H7 (cell line): ENCODE measurements at places on chromosomes 7 and 10.

DNA sequence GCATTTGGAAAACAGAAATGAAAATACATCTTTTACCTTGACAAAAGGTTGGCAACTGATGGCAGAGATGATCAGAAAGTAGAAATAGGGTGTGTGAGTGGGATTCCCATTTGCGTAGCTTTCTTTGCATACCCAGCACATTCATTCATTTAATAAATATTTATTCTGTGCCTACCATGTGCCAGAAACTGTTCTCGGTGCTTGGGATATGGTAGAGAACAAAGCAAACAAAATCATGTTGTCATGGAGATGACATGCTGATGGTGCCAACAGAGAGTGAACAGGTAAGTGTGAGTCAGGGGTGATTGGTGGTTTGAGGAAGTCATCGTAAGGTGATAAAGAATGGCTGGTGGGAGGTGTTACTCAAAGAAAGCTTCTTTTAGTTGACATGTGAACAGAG, 45.4 kb downstream of the CACNB2 start:
- no peak for DNase-seq

DNA sequence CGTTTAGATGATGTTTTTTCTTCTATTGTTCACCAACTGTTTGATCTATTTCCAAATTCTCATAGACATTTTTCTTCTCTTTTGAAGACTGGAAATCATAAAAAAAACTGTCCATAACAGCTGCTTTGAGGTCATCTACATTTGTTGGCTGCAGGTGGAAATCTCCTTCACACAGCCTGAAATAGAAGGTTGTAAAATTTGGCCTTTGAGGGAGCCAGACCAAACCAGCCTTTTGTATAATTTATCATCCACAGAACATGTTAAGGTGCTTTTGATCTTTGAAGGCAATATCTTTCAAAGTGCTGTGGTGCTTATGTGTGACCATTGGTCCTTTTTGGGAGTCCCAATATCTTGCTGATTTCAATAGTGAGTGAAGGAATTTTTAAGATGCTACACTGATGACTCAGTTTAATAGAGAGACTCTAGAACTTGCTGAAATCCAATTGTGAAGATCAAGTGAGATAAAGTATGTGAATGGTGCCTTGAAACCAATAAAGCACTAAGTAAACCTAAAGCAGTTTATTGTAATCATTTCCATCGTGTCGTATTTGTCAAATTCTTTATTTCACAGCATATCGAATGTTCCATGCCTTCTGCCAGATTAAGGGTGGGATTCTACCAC, 5.4 kb downstream of the FERD3L start:
- DNase-seq: no peak

- peak; percentile 19 for DNase-seq
These were observed 49.5 kb downstream of the PRR15 start for GRCh38 chr7:29613100-29613499.

DNA sequence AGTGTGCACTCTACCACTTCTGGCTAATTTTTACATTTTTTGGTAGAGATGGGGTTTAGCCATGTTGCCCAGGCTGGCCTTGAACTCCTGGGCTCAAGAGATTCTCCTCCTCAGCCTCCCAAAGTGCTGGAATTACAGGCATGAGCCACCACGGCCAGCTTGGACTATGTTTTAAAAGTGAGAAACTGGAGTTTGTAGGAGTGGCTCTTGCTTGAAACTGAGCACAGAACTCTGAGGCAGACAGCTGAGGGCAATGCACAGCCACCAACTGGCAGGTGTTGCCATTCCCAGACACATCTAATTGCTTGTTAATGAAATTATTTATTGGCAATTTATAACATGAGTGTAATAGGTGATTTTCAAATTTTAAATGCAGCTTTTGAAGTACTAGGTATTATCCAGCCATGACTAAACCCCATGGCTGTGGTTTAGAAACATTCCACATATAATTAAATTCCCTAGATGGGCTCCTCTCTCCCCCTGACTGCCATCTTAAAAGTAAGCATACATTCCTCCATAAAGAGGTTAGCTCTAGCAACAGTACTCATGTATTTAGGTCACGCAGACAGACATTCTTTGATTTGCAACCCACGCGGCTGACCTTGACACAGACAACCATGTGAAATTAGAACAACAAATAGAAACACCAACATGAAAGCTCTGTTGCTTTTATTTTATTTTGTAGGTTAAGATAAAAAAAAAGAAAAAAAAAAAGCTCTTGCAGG, 19.8 kb downstream of the PANK1 start:
- DNase-seq: no peak

DNA sequence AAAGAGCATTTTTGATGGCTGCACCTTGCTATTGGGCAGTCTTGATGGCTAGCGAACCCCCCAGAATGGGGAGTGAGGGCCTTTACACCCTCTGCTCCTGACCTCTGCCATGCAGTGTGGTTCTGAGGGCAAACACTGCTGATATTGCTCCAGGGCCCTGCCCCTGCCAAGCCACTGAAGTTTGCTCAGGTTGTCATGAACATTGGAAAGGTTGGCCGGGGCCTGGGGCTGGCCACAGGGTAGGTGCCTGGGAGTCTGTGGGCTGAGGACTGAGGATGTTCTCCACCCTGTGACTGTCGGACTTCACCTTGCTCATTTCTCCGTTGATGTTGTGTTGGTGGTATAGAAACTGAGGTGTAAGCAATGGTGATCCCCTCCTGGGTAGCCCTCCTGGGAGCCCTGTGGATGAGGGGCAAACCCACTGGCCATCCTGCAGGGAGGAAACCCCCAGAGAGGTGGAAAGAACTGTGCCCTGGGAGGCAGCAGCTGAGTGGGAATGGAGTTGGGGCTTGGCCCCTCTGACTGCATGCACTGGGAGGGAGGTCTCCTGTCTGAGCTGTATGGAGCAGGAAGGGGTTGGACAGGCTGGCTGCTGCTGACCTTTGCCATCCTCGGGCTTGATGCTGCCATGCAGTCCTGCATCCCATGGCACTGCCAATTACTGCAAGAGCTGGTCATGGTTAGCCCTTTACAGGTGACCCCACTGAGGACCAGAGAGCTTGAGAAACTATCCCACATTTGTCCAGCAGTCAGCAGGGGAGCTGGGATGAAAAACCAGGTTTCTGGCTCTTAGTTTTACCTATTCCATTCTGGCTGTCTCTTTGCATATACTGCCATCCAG, 77.1 kb downstream of the SH2D4B start:
- DNase-seq: no peak

DNA sequence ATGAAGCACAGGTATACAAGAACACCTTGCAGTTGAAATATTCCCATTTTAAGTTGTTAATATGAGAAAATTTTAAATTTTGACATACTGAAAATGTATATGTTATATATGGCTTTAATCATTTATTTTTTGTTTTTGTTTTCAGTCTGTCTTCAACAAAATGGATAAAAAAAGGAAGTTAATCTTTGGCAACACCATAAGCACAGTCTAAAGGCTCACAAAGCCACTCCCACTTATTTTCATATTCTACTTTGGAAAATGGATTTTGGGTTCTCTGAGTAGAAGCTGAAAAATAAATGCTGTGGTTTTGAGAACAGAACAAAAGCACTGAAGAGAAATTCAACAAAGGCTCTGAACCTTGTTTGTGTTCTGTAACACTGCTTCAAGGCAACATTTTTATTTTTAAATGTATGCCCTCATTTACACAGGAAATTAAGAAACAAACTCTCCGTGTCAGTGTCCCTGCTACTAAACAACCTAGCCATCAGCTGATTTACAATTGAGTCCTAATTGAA, 81.3 kb upstream of the LRRN3 start:
- DNase-seq: no peak

DNA sequence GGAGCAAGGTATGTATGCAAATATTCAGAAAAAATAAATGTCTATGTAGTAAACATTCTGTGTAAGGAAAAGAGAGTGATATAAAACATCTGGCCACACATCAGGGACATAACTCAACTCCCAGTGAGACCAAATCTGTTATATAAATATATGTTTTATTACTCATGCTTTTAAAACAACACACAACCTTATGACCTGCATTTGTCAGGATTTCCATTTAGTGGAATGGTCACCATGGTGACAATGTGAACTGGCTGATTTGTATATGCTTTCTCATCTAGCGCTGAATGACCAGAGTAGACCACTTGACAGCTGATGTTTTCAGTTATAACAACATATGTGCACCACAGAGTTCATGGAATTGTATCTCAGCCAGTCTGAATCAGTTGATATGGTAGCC, 551.7 kb downstream of the HTR7 start:
- DNase-seq: no peak

- DNase-seq: no peak
These were observed 5.6 kb downstream of the SNX13 start for GRCh38 chr7:17934612-17935240.

- DNase-seq: no peak
These were observed 303.0 kb downstream of the MDFIC start for GRCh38 chr7:115224922-115225321.

- no peak for DNase-seq
These were observed 230.4 kb downstream of the ACTR3B start for GRCh38 chr7:152989889-152990380.

DNA sequence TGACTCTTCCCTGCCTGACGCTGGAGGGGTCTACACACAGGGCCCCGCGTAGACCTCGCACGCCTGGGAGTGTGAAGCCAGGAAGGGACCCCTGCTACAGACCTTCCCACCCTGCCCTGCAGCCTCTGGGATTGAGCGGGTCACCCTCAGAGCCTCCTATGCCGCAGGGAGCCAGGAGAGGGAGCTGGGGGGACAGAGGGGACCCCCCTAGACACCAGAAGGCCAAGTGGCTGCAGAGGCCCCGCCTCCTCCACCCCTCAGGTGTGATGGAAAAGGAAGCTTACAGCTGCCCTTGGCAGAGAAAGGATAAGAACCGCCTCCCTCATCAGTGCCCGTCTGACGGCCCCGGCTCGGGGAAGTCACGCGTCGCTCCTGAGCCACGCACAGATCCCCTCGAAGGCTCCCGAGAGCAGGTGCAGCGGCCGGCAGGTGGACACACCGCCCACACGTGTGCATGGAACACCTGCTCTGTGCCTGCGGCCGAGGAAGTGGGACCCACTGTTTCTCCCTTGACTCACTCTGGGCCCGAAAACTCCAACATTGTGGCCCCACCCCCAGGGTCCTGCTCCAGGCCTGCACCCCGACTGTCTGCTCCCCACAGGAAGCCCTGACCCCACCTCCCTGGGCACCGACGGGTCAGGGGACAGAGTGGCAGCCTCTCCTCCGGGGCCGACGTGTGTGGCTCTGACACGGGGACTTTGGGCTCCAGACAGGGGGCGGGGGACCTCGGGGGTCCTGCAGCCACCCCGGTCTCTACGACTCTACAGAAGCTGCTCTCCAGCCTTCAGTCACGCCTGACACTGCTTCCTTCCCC, 73.3 kb downstream of the MICALL2 start:
- peak; percentile 86 for DNase-seq

GRCh38 chr10:14742382-14742781, 32.3 kb downstream of the FAM107B start:
- no peak for DNase-seq

DNA sequence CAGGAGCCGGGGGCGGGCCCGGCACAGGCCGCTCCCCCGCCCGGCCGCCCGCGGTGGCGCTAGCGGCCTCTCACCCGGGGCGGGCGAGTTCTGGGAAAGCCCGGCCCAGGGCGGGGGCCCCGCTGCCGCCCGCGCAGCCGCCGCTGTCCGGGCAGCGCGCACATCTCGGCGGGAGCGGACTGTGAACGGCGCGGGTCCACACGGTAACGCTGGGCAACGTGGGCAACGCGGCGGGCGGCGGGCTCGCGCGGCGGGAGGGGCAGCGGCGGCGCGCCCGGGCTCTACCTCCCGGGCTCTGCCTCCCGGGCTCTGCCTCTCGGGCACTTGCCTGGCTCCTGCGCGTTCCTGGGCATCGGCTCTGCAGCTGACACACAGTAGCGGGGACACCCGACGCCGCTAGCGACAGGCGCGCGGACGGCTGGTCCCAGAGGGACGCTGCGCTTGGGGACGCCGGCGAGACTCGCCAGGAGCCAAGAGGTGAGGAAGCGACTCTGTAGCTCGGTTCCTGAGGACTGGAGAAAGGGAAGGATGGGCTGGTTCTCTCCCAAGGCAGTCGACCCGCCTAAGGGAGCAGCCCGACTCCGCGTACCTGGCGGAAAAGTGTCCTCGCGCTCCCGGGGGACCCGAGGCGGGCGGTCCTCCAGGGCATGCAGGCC, at the start of gene PLCE1:
Gene PLCE1, plus strand, starts transcription at position 150 of the 656 bp plus-strand sequence. CDS start 37,116 bp downstream, outside the sequence.
- DNase-seq: peak; percentile 88

DNA sequence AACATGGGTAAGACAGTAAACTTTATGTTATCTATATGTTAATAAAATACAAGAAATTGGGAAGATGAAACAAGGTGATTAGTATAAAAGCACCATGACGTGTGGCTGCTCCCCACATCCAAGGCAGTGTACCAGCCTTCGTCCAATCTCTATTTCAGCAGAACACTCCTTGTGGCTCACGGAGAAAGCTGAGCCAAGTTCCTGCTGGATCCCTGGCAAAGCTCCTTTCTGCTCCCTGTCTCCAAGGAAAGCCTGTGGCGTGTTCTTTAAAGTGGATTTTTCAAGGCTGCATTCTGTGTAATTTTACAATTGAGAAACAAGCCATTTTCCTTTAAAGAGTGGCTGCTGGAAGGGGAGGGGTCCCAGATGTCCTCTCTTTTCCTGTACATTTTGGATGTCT, 467.3 kb downstream of the PTPRN2 start:
- DNase-seq: no peak

DNA sequence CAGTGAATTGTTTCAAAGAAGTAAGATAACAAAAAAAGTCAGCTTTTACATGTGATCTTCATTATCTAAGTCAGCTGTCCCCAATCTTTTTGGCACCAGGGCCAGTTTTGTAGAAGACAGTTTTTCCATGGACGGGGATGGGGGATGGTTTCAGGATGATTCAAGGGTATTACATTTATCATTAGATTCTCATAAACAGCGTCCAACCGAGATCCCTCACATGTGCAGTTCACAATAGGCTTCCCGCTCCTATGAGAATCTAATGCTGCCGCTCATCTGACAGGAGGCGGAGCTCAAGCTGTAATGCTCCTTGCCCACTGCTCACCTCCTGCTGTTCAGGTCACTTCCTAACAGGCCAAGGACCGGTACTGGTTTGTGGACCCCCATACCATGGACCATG, 607.5 kb downstream of the SUGCT start:
- DNase-seq: no peak

DNA sequence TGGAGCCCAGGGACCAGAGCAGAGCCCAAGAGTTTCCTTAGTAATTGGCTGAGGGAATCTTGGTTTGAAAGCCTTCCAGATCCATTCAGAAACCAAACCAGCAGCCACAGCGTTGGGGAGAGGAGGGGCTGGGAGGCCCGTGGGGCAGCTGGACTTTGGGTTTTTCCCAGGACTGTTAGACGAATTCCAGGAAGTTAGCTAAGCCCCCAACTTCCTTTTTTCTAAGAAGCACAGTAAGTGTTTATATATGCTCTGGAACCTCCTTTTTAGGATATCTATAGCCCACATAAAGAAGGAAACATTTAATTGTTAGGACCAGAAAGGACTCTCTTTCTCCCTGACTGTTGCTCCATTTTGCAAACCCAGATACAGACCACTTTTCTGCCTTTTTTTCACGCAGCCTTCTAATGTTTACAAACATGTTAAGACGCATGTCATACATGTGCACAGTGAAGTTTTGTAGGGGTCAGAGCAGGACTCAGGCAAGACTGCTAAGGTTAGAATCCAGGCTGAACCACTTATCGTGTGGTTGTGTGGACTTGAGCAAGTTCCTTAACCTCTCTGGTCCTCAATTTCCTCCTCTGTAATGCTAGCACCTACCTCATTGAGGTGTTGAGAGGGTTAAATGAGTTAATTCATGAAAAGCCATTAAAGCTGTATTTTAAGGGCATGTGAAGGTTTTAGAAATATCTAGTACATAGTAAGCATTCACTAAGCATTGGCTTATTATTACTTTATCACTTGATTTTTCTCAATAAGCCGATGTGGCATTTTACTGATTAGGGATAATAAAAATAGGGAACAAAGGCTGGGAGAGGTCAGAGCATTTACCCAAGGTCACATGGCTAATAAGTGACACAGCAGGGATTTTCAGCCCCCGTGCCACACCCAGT, 42.4 kb downstream of the TBATA start:
- no peak for DNase-seq
